ENCODE measurements at places on chromosomes 6 and 20.

DNA sequence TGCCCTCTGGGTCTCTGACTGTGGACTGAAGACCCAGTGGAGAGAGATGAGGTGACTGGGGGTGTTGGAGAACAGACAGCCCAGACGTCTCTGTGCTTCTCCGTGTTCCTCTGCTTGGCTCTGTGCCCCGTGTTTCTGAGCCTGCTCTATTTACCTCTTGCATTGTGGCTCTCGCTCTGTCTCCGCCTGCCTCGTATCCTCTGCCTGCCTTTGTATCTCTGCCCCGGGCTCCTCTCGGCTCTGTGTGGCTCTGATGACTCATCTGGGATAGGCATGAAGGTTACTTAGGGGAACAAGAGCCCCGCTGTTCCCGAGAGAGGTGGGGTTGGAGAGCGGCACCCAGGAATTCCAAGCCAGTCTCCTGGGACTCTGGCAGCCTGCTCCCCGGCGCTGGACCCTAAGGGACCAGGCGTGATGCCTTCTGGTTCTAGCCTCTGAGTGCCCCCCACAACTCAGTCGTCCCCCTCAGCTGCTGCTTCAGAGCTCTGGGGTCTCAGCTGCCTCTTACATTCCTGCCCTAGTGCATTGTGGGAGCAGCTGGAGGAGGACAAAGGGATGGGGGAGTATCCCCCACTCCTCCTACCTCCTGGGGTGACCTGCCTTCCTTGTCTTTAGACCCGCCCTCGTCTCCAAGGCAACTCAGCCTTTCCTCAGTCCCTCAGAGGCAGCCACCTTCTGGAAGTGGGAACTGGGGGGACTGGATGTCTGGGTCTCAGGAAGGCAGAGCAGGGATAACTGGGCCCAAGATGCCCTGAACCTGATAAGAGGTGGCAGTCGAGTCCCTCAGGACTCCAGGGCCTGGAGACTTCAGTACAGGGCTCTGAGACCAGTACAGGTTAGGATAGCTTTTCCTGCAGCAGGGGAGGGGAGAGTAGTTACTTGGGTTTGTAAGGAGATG is 1.9 kb downstream of the DDR1 start:
- peak; percentile 96 for DNase-seq

- DNase-seq: no peak
These were observed 602 bp upstream of the TSPYL4 start for GRCh38 chr6:116254297-116255056.

DNA sequence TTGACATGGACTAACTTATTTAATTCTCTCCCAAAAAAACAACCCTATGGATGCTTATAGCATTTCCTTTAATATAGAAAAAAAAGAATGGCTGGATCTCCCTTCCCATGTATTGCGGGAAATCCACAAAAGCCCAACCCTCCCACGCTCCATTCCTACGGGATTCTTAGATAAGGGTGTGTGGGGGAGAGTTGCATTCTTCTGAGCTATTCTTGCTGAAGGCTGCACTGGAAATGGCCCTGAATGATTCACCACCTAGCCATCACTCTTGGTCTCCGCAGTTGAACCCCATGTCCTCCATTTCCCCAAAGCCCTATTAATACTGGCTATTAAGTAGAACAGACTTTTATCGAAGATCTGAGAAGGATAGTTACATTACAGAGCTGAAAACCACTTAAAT is 41.9 kb upstream of the ADGRF5 start:
- DNase-seq: no peak

DNA sequence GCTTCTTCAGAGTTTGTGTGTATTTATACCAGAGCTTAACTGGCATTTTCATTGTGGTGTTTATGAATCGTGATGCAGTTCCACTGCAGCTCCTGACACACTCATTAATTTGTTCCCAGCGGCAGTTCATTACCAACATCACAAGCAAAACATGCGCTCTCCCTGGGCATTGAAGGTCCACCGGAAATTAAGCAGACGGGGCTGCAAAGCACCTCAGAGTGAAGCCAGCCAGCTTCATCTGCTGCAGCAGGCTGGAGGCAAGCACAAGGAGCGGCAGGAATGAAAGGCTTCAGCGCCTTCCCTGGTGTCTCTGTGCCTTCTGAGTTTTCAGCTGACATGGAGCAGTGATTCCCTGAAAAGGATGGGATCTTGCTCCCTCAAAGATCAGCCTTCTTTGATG is 246.0 kb upstream of the SPTLC3 start:
- no peak for DNase-seq

DNA sequence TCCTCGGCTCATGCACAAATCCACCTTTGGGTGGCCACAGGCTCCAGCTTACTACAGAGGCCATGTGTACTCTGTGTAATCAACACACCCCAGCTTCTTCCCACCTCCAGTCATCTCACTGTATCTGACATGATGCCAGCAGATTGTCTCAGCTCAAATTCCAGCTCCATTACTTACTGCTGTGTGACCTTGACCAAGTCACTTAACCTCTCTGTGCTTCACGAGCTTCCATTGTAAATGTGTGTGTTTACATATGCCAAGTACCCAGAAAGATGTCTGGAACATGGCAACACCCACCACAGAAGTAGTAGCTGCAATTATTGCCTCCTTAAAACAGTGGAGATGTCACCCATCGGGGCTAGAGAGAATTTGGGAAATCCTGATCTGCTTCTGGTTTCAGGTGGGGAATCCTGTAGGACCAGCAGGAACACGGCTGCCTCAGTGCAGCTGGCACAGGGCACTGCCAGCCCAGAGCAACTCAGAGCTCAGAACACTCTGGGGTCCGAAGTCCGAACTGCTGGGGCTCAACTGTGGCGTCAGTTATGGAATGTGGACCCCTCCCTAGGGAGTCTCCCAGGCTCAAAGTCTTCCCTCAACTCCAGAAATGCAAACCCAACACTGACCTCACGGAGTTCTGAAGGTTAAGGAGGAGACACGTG is 21.2 kb upstream of the HLA-B start:
- DNase-seq: no peak

GRCh38 chr6:157155804-157156203 is 167.5 kb downstream of the TMEM242 start:
- DNase-seq: no peak

DNA sequence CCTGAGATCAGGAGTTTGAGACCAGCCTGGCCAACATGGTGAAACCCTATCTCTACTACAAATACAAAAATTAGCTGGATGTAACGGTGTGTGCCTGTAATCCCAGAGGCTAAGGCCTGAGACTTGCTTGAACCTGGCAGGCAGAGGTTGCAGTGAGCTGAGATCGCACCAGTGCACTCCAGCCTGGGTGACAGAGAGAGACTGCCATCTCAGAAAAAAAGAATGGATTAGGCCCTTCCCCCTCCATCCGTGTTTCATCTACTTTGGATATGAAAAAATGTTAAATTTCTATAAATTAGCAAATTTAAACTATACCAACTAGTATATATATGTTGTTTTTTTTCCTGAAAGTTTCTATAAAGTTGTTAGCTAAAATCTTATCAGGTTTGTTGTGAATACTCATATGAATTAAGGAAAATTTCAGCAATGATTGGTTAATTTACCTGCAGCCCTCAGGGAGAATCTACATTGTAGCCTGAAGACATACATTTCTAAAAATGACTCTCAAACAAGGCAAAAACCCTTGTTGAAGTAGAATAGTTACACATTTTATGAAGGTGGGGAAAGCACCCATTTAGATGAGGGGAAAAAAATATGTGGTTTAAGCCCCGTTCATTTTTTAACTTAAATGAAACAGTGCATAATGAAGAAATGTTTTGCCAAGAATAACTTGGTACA is 120.9 kb downstream of the TIAM2 start:
- DNase-seq: no peak

- no peak for DNase-seq
These were observed 65.1 kb downstream of the HIVEP1 start for GRCh38 chr6:12077021-12077710.

DNA sequence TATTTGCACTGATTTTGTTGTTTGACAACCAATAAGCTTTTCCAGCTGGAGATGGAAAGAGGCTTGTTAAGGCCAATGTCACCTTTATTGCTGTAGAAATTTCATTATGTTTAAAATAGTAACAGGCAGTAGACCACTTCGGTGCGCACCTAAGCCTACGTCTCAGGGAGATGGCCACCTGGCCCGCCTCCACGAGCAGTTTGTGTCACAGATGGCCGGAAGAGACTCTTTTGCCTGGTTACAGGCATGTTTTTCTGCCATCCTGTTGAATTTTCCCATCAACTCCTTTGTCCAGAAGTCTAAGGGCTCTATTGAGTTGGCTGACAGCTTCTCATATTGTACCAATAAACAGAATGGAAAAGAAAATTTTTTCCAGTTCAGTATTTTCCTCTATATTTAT is 51.0 kb downstream of the SLC9A8 start:
- DNase-seq: no peak

DNA sequence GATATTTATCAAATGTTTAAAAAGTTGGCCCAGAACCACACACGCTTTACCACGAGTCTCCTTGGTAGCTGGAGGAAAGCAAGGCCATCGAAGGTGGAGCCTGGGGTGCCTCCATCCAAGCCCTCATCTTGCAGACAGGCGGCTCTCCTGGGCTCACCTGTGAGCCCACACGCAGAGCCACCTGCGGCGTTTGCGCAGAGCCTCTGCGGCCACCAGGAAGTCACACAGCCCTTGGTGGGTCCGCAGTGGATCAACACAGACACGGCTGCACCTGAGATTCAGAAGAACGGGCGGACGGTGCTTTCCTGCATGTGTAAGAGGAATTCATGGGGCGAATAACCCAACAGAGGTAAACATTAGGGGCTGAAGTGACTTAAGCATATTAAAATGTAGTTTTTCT is 24.5 kb upstream of the SMOC2 start:
- no peak for DNase-seq

DNA sequence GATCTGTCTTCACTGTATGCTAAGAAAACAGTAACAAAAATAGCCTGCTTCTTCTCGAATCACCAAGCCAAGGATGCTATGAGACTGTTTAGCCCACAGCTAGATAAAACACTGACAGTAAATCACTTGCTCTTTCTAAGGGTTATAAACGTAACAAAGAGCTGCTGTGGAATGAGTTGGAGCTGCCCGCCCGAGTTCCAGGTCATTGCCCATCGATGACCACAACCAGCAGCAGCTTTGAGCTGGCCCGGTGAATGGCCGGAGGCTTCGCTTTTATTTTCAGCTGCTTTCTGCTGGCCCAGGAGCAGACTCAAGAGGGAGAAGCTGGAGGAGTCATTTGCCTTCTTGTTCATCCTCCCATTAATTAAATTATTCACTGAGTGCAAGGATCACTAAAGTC is 82.2 kb upstream of the CDH4 start:
- no peak for DNase-seq

GRCh38 chr6:30515944-30516753 is 26.8 kb downstream of the HLA-E start:
- DNase-seq: peak; percentile 94

DNA sequence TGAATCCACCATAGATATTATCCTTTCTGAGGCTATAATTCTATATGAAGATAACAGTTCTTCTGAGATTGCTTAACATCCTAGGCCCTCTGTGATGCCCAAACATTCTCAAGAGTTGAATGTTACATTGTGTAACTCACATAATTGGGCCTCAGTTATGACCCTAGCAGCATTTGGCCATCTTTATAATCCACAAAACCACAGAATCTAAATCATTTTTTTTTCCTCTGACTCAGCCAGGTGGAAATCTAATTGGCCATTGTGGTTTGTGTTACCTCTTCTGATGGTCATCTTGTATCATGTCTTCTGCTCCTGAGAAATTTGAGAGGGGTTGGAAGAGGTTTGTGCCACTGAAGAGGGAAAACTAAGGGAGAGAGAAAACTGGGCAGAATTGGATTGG is 99.5 kb downstream of the LINC00237 start:
- no peak for DNase-seq

GRCh38 chr6:55666037-55666436 is 87.0 kb upstream of the HMGCLL1 start:
- no peak for DNase-seq

DNA sequence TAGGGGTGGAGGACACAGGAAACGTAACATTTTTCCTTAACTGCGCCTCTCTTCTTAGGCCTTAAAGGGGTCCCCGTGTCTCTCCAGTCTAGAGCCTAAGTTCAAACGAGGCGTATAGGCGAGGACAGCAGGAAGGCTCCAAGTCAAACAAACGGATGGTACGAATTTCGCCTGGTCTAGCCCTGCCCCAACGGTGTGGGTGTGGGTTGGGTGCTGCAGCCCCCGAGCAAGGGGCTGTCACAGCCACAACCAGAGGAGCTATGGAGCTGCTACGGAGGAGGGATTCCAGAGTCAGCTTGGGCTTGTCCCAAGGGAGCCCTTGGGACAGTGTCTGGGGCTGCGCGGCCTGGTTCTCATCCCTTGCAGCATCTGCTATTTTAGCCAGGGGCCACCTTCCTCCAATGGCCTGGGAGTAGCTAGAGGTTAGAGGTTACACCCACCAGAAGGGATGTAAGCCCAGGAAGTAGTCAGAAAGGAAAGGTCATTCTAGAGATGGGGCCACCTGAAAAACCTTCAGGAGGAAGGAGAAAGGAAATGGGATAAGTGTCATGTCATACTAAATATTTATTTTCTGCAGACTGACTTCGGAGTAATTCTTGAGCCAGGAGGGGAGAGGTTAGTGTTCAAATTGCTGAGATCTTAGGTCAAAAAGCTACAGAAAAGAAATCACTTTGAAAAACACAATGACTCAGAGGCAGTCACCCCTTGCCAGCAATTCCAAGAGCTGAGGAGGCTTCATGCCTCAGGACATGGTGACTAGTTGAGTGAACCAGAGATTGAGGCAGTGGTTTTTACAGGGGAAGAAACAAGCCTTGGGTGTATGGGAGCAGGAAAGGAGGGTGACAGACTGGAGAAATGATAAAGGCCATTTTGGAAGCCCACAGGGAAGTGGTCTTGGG is 21.7 kb downstream of the VPS52 start:
- DNase-seq: no peak

- no peak for DNase-seq
These were observed 1.1 kb downstream of the MGME1 start for GRCh38 chr20:17969884-17970409.

- no peak for DNase-seq
These were observed 167.3 kb downstream of the KCNQ5 start for GRCh38 chr6:72789145-72789544.

- no peak for DNase-seq
These were observed 13.4 kb upstream of the SERPINB1 start for GRCh38 chr6:2855061-2855519.

DNA sequence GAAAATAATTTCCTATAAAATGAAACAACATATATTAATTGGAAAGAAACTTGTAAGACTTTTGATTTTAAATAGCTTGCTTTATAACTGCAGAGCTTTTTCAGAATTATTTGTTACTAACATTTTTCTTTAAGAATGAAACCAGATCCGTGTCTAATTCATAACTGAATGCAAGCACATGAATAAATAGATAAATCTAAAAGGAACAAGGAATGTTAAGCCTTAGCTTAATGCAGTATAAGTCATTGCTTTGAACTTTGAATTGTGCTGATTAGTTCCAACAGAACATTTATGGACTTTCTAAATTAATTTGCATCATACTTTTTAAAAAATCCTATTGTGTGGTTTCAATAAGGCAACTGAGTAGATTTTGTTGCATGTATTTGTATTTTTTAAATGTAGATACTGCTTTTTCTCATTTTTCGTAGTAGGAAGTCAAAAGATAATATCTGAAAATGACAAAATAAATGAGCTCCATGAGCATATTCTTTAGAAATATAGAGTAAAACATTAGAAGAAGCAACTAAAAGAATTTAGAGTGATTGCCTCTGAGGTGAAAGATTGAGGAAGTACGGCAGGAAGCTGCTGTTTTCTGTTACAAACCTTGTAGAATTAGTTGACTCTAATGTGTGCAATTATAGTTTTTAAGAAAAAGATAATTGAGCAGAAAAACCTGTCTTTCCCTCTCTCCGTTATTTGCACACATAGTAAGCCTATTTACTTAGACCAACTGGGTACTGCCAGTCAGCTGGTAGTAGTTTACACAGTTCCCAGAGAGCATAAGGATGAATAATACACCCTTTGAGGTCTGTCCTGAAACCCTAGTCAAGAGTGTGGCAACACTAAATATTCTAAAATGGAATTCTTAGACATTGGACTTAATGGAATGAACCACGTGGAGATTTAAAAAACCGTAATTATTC is 32.6 kb upstream of the SLC35D3 start:
- no peak for DNase-seq
